ENCODE measurements at places on chromosomes 7 and 10.

DNA sequence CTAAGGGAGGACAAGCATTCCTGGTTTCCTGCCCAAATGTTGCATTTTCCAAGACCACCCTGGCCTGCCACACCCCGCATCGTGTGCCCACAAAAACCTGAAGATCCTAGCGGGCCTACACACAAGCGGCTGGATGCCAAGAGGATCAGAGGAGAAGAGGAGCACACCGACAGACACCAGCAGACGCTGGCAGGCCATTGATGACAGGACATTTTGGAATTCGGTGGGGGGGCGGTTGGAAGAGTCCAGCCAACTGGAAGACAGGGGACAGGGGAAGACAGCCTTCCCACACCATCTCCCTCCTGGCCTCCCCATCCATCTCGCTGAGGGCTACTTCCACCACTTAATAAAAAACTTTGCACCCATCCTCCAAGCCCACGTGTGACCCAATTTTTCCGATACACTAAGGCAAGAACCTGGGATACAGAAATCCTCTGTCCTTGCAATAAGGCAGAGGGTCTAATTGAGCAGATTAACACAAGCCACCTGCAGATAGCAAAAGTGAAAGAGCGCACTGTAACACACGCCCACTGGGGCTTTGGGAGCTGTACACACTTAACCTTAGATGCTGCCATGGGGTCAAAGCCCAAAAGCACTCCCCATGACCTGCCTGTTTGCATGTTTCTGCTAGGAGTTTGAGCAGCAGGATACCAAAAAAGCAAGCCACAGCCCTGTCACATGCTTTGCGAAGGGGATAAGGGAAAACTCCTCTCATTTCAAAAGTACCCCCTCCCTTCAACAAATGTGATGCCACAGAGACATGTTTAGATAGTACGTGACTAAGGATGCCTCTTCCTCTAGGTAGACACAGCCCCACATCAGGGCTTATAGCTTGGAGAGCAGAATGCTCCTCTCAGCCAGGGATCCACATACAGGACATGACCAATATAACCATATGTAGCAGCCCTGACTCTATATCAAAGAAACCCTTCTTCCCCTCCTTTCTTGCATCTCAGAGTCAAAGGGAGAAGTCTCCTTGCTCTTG is 13.4 kb upstream of the SMNDC1 start:
- DNase-seq = no peak

DNA sequence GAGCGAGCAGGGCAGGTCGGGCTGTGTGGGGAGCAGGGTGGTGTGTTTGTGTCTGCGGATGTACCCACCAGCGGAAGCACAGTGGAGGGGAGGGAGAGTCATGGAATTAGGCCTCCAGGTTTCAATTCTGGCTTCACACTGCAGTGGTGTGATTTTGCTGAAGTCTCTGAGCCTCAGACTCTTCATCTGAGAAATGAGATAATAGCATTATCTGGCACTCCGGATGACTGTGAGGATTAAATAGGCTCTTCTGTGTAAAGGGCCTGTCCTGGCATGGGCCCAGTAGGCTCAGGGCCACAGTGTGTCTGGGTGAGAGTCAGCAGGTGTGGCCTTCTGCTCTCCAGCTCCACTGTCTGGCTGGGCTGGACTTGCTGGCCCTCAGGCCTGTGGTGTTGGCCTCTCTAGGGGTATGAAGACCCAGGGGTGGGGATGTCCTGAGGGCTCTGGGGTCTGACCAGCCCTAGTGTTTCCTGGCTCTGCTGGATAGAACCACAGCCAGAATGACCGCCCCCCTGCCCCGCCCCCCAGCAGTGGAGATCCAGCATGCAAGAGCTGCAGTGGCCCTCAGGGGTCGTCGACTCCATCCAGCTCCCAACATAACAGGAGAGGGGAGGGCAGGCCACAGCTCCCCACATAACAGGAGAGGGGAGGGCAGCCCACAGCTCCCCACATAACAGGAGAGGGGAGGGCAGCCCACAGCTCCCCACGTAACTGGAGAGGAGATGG is 178.6 kb downstream of the RPS24 start:
- DNase-seq = no peak

DNA sequence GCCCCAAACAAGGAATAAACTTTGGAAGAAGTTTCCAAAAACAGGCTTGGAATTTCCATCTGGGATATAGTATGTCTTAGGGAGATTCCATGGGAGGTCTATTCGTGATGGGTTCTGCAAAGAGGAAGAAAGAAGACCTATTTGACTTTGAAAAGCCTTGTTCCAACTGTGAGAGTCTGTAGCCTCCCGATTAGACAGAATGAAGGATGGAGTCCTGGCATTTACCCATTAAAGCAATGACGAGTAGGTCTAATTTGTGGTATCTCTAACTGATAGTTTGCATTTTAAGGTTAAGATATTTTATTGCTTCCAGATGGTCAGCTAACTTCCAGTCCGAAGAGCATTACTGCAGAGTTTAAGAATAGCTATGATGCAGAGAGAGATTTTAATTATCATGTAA is 19.5 kb upstream of the GALNT17 start:
- DNase-seq = no peak

GRCh38 chr10:62907470-62908212 is 91.5 kb upstream of the EGR2 start:
- DNase-seq = no peak

DNA sequence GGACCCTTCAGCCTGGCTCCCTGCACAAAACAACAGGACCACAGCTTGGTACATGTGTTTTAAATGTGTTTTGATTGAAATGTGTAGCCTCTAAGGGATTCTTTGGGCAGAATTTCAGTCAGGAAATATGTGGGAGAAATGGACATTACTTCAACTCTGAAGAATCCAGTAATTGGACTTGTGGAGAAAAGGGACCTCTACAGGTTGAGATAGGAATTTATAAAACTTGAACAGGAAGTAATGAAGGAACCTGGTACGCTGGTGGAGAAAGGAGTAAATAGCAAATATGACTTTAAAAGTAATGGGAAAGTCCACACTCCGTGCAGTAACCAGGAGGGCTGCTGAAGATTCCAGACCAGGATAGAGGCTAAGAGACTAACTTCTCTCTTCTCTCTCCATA is 220.5 kb downstream of the LHFPL3 start:
- DNase-seq = no peak
